ENCODE measurements at places on chromosomes 12 and 14.

GRCh38 chr12:132954471-132955048 lies 1.5 kb downstream of the ZNF605 start:
- no peak for DNase-seq

- DNase-seq, result no peak
These were observed 112.7 kb downstream of the VRK1 start for GRCh38 chr14:96909841-96910364.

DNA sequence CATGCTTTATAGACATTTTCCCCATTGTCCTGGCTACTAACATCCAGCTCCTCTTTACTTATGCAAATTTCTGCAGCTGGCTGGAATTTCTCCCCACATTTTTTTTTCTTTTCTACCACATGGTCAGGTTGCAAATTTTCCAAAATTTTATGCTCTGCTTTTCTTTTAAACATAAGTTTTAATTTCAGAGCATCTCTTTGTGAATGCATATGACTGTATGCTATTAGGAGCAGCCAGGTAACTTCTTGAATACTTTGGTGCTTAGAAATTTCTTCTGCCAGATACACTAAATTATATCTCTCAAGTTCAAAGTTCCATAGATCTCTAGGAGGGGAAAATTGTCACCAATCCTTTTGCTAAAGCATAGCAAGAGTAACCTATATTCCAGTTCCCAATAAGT lies 365.9 kb downstream of the LRFN5 start:
- DNase-seq, result no peak

DNA sequence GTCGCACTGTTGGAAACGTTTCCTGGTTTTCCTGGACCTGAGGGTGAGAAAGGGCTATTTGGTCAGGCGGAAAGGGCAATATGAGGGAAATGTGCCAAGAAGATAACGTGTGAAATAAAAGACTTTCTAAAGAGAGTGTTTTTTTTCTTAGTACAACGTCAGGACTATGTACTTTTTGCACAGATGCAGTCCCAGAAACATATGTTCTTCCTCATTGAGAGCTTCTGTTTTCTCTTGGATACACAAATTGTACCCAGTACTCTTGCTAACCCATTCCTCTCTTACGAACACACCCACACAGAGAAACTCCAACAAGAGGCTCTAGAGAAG lies 669 bp upstream of the PKP2 start:
- no peak for DNase-seq

- DNase-seq, result peak; percentile 81
These were observed 91.5 kb upstream of the PRB2 start for GRCh38 chr12:11486623-11487444.

GRCh38 chr12:23670684-23671083 lies 278.8 kb downstream of the SOX5 start:
- no peak for DNase-seq

- no peak for DNase-seq
These were observed 69.9 kb downstream of the RBM19 start for GRCh38 chr12:113896194-113896593.

- no peak for DNase-seq
These were observed 173.9 kb downstream of the MYRFL start for GRCh38 chr12:69998922-69999321.

GRCh38 chr12:76037130-76038103 lies 5.8 kb upstream of the PHLDA1 start:
- DNase-seq, result peak; percentile 50

GRCh38 chr12:67068761-67069450 lies 200.3 kb upstream of the CAND1 start:
- peak; percentile 43 for DNase-seq

- no peak for DNase-seq
These were observed 136.3 kb downstream of the SCARB1 start for GRCh38 chr12:124727264-124727800.

DNA sequence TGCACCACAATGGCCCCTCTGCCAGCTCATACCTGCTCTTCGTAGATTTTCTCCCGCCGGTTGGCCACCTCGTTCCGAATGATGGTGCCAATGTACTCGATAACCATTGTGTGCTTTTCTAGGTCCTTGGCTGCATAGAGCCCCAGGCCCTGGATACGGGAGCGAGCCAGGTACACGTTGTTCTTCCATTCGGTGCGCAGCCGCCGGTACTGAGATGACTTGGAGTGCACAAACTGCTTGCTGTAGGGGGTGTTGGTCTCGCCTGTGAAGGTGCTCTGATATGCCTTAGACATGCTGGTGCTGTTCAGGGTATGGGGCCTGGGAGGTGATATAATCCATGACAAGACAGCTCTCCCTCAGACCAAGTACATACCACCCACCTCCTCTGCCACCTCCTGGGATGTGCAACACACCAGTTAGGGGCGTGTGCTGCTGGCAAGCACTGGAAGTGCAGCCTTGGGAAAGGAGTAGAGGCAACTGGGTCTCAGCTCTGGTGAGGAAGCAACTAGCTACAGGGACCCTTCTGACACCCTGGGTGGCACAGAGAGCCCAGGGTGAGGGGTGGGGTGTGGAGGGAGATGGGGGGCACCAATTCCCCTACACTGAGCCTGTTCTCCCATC lies 4.1 kb upstream of the PRKAG1 start:
- DNase-seq, result no peak

DNA sequence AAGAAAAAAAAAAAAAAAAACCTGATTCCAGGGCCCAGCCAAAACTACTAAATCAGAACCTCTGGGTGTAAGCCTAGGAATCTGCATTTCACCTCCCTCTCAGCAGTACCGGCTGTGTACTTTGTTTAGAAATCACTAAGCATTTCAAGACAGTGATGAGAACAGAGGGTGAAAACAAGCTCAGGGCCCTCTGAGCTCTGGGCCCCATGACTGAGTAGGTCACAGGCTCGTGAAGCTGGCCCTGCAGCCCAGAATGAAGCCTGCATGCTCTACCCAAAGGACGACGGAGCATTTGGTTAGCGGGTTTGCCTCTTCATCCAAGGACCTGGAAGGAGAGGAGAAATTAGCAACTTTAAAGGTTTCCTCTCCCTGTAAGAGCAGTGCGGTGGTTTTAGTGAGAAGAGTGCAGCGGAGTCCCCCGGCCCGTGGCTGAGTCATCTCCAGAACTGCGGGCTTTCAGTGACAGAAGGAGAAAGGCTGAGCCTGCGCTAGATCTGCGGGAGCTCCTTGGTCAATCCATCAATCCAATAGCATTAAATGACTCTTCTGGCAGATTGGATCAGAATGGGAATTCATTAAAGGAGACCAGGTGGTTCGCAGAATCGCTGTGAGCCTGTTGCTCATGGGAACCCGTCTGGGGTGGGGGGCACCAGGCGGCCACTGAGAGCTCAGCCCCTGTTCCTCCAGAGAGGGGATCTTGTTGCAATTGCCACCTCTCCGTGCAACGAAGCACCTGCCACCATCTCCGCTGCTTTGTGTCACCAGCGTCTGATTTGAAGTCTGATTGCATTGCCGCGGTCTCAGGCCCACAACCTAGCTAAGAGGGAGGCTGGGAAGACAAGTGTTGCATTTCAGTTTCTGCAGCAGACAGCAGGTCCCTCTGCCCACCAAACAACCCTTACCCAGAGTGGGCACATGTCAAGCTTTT lies 7.3 kb downstream of the IL31 start:
- no peak for DNase-seq

DNA sequence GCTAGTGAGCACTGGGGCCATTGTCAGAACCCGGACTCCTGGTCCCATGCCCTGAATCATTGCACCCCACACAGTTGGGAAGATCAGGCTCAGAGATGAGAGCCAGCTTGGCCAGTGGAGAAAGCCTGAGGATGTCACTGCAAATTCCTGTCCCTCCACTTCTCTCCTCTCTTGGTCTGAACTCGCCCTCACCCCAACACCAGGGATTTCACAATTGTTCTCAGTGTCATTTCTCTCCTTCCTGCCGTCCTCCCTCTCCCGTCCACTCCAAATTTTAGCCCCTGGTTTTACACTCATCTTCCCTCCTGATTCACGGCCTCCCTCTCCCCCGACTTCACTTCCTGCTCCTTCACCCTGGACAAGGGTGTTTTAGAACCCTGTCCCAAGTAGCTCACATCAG lies 11.1 kb downstream of the KRT75 start:
- no peak for DNase-seq

GRCh38 chr12:115508990-115509389 lies 768.5 kb downstream of the MED13L start:
- no peak for DNase-seq

DNA sequence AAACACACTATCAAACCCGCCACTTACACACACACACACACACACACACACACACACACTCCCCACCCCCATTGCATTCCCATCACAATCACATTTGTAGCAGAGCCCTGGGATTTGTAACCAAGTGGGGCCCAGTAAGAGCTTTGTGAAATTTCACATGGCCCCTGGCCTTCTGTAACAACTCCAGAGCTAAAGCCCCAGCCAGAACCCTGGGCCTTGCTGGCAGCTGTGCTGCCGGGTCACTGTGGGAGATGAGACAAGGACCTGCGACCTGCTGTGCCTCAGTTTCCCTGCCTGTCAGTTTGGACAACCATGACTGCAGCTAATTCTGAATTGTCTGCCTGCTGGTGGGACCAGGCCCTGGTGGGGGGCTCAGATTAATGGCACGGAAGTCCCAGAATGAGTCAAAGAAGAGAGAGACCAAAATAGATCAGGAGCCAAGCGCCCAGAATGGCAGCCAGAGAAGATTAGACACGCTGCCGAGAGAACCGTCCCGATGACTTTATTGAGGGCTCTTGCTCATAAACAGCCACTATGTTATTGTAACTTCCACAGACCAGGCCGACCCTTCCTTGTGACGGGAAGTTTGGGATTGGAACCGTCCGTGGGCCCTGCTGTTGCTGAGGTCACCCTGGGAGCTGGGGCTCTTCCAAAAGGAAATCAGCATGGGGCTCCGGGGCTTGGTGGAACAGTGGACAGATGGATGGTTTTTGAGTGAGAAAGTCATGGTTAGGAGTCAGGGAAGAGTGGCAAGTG lies 123.1 kb downstream of the ZFP36L1 start:
- DNase-seq, result no peak

- DNase-seq, result no peak
These were observed 123.7 kb downstream of the PIWIL1 start for GRCh38 chr12:130461447-130461815.

DNA sequence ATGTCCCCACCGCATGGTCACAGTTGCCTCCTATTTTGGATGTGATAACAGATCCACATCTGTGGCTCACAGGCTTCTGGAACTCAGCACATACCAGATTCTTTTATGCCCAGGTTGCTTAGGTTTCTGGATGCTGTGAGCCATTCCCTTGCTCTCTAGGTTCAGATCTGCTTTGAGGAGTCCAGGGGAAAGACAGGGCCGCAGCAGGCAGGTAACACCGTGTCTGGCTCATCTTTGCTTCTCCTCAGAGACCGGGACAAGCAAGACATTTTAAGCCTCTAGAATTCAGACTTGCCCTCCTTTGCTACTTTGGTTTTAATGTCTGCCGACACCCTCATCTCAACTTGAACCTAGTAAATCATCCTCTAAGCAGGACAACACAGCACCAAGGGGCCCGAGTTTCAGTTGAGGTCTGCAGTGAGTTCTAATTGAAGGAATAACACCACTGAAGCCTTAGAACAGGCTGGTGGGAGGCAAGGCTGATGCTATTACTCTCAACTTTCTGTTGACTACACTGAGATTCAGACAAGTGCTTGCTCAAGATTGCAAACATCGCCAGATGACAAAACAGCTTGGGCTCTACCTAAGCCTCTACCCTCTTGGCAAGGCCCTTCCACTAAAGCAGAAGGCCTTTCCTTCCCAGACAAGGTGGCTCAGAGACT lies 55.3 kb downstream of the MDM2 start:
- no peak for DNase-seq

- no peak for DNase-seq
These were observed 356.1 kb downstream of the CEP128 start for GRCh38 chr14:80585506-80585835.

GRCh38 chr14:32596390-32596789 lies 267.3 kb downstream of the AKAP6 start:
- no peak for DNase-seq

DNA sequence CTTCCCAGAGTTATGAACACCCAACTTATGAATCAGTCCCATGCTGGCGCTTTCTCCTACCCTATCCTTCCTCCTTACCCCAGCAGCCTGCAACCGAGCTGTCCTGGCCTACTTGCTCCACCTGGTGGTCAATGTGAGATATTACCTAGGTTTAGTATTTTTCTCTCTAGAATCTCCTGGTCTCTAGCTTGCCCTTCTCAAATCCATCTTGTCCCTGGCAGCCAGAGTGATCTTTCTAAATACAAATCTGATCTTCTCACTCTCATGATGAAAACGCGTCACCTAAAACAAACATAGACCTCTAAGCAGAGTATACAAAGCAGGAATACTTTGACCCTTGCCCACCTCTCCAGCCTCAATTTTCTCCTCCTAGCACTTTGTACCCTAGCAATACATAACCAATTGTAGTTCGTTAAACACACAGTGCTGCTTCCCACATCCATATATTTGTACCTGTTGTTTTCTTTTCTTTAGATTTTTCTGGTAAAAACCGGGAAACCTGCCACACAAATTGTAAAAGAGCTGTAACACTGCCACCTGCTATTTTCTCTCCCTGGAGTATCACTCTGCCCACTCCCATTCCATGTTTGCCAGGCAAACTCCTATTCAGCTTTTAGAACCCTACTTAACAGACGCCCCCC lies 20.0 kb upstream of the TCP11L2 start:
- DNase-seq, result peak; percentile 18

DNA sequence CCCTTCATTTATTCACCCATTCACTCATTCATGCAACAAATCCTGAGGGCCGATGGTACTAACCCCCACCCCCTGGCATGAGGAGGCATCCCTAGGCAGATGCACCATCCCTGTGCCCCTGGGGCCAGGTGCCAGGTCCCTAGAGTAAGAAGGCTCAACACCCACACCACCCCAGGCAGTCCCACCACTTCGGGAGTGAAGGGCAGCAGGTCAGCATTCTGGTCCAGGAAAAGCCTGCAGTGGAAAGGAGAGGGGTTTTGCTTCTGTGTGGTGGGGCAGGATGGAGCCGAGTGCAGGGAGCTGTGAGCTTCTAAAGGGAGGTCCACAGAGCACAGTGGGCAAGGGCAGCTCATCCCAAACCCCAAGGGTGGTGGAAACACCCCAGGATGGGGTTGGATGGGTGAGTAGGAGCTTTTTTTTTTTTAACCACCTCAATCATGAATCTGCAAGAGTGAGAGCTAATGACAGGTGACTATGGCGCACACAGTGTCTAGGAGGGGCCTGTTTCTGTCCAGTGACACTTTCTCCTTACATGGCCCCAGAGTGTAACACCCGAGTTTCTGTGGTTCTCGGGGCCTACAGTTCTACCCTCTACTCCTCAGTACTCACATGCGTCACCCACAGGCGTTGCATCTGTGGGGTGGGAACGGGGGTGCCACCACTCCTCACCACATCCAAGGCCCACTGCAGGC lies 414.3 kb downstream of the TMEM121 start:
- no peak for DNase-seq

- no peak for DNase-seq
These were observed 141.8 kb upstream of the CPM start for GRCh38 chr12:69074556-69075349.

GRCh38 chr12:124847113-124848074 lies 16.3 kb downstream of the SCARB1 start:
- no peak for DNase-seq
